ENCODE measurements at places on chromosomes 2 and 18.

- DNase-seq = peak; percentile 83
Measured at GRCh38 chr2:101518578-101519492, 43.9 kb upstream of the RFX8 start.

GRCh38 chr2:60337142-60337497, 216.3 kb downstream of the BCL11A start:
- peak; percentile 88 for DNase-seq

DNA sequence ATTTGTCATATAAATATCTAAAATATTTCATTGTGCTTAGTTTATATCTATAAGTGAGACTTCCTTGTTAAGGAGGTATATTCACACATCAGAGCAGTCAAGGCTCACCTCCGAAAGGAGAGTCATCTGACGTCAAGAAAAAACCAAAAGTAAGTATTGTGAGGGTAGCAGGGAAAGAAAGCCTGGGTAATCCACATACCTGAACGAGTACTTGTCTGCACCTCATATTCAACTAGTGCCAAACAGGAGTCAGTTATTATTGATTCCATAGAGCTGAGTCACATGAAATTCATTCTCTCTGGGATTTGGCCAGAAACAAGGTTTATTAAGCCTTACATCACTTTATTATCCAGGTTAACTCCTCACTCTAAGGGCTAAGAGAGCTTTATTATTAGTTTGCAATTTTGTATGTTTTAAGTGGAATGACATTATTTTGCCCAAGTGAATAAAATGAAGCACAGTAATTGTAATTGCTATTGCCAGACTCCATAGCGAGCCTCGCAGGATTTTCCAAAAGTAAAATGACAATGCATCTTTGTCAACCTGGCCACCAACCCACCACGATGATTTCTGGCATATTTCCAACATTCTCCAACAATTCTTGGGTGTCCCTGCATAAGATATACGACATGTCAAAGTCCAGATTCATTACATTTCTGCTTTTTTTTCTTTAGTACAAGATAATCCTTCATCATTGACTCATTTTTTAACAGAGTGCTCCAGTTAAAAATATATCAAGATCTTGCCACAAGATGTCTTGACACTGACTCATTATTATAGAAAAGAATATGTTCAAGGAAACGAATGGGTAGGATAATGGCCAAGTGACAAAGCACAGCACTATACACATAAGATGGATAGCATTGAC, 1210.4 kb upstream of the ACVR2A start:
- no peak for DNase-seq

DNA sequence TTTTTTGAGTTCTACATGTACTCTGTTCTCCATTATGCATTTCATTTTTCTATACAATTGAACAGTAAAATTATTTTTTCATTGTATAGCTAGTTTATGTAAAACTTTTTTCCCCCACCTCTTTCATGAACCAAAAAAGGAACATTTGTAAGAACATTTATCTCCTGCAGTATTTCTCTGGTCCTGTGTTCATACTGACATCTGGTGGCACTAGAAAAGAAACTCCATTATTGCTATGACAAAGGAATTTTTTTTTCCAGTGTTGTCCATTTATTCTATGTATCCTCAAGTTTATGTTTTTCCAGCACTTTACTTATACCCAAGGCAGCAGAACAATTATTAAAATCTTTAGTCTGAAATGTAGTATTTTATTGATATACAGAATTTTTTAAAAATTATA, 27.4 kb upstream of the CHAC2 start:
- DNase-seq = no peak

DNA sequence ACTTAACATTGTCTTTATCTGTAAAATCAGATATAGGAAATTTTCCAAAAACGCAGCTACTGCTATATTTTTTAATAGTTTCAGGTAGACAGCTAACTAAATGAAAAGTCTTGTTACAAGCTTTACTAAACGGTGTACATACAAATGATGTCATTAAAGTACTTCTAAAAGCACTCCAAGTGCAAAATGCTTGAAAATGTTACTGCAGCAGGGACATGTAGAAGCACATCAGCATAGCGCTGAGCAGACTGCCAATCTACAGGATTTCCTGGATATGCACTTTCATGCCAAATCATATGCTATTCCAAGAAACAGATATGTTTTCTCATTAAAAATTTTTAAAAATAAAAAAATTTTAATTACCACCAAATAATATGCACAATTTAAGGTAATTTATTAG, 61.7 kb downstream of the SMAD2 start:
- DNase-seq = no peak

- DNase-seq = no peak
Measured at GRCh38 chr18:22547807-22548561, 130.3 kb upstream of the CTAGE1 start.

DNA sequence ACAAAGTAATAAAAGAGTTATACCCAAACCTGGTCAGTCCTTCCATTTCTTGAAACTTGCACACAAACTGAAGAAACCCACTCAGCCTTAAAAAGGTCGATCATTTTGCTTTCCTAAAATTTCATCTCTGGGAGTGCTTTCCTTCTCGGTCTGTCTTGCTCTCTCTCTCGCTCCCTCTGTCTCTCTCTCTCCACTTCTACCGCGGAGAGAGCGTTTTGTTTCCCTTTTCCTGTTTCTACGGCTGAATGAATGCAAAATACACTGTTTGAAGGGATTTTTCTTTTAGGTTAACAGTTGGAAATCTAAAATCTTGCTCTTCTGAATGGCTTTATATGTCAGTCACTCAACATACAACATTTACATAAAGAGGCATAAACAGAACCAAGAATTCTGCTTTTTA, 424.2 kb downstream of the TGIF1 start:
- DNase-seq = no peak

DNA sequence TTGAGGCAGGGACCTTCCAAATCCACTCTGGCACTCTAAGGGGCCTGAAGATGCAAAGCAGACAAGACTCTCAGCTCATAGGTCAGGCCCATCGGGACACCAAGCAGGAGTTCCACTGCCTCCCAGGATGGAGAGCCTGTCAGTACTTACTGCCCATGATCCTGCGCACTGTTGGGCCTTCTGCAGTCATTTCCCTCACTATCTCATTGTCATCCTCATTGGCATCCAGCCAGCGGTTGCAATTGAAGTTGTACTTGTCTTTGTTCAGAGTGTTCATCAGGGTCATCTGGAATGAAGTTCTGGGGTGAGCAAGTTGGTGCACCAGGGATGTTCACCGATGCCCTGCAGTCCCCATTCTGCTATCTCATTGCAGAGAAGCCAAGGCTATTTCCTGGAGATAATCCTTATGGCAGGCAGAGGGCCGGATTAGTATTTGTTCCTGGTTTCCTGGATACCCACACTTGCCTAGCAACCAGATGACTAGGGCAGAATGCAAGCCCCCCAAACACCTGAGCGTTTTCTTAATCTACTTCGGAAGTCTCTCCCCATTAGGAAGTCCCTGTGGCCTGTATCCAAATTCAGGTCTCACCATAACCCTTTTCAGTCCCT, 65.1 kb downstream of the LOXHD1 start:
- DNase-seq = no peak

DNA sequence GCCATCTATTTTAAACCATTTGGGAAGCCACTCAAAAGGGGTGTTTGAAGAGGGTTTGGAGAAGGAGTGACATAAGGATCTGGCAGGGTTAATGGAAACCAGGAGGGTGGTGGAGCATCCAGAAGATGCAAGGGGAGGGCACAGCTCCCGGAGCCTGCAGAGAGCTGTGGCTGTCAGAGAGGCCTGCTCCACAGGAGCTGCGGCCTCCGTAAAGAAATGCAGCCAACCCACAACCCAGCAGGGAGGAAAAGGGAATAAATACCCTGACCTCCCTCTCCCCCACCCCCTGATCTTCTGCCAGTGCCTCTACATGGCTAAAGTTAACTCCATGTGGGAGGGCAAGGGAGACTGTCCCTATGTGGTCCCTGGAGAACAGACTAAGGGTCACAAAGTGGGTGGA, 567.1 kb upstream of the POU3F3 start:
- DNase-seq = peak; percentile 78

GRCh38 chr2:235537186-235537585, 43.3 kb downstream of the AGAP1 start:
- no peak for DNase-seq

- DNase-seq = no peak
Measured at GRCh38 chr2:83823229-83823628, 635.9 kb downstream of the SUCLG1 start.

DNA sequence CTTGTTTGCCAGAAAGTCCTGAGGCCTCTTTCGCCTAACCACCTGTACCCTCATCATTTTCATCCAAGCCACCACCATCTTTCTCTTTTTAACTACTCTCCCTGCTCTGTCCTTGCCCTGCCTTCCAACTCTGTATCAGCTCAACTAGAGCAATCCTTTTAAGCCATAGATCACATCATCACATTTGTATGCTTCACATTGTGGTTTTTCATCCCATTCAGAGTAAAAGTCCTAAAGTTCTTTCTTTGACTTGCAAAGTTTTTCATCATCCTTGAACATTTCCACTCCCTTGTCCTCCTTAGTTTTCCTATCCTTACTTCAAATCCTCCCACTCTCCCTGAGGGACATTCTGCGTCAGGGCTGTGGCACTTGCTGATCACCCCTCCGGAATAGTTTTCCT, 73.9 kb downstream of the SLC39A10 start:
- no peak for DNase-seq

GRCh38 chr2:58047373-58047935, 848 bp downstream of the VRK2 start:
- DNase-seq = no peak

DNA sequence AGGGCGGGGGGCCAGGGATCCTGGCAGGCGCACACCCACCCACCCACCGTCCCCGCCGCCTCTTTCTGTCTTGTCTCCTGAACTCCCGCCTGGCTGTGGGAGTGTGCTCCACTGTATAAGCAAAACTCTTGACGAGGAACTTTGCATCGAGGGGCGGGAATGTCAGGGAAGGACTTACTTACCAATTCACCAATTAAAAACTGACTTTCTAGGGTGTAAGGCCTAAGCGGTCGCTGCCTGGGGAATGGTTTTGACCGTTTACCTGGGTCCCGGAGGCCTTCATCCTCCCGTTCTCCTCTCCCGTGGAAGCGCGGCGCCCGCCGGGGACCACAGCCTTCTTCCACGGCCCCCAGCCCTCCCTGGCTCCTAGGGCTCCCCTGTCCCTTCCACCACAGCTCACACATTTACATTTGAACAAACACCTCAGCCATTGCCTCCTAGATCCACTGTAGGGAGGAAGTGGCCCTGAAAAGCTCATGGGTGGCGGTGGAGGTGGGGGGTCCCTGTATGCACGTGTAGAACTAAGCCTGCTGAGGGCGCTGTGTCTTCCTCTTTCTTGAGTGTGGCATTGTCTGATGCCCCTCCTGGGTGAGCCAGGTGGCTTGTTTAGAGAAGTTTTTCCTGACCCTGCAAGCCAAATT, 8.9 kb downstream of the ASIC4 start:
- peak; percentile 83 for DNase-seq

- no peak for DNase-seq
Measured at GRCh38 chr2:28610583-28611201, 114.8 kb downstream of the PLB1 start.

GRCh38 chr2:174338671-174339560, 4.2 kb downstream of the SP9 start:
- peak; percentile 70 for DNase-seq

GRCh38 chr2:100891906-100892642, 72.1 kb downstream of the NPAS2 start:
- no peak for DNase-seq

DNA sequence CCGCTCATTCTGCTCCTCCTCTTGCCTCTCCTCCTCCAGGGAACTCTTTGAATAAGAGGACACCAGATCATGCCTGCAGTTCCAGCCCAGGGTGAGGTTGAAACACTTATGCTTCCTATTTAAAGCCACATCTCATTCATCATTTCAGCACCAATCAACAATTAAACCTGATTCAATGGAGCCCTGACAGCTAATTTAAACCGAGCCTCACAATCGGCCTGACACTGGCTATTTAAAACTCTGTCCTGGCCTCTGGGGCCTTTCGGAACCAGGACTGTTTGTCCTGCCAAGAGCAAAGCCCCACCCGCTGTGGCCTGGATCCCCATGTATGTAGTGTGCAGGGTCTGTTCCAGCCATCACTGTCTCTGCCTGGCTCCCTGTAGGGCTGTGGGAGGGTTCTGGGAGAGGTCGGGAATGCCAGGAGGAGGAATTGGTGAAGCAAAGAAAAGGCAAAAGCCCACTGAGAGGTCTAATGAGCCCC, 97.4 kb downstream of the MCFD2 start:
- peak; percentile 19 for DNase-seq

DNA sequence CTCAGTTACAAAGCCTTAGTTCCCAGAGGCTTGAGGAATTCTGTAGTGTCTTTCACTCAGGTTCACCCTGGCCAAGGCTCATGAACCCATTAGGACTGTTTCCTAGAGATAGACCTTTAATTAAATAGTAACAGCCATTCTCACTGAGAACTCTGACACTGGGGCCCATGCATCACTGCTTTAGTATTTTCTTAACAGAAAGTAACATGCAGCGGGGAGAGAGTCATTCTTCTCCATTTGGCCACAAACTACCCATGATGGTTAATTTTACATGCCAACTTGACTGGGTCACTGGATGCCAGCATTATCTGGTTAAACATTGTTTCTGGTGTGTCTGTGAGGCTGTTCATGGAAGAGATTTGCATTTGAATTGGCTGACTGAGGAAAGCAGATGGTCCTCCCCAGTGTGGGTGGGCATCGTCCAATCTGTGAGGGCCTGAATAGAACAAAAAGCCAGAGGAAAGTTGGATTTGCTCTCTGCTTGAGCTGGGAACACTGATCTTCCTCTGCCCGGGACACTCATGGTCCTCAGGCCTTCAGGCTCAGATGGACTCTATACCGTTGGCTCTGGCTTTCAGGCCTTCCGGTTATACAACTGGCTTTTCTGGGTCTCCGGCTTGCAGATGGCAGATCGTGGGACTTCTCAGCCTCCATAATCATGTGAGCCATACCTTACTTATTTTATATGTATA, 5.6 kb upstream of the CPLX4 start:
- no peak for DNase-seq

DNA sequence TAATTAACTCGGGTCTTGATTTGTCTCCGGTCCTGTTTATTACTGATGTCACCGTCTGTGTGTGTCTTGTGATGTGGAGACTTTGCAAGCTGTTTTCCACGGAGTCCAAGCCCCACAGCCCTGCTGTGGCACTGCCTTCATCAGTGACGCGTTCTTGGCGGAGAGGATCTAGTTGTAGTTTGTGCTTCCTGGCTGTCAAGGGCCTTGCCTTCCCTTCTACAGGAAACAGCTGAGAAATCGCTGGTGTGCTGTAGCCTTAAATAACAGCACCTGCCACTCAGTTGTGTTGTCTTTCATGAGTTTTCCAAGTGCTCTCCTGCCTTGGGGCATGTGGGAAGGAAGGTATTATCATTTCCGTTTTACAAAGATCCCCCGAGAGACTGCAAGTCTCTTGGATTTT, 26.3 kb downstream of the CTIF start:
- DNase-seq = no peak

DNA sequence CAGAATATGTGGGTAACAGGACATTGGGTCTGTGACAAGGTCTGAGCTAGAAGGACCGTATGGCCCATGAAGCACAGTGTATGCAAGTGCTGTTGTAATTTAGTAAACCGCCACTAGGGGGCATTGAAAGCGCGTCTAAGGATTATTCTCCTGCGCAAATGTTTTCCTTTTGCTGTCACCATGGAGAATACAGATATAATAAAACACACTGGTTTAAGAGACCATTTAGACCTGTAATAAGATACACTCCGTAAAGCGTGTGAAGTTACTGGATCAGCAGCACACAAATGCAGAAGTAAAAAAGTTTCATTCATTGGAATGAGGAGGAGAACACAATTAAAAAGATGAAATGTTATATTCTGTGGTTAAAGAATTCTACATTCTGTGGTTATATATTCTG, 272.4 kb downstream of the AGAP1 start:
- DNase-seq = peak; percentile 85

All from endodermal cell (in vitro differentiated cells).